ENCODE measurements at places on chromosomes 7 and 10.

DNA sequence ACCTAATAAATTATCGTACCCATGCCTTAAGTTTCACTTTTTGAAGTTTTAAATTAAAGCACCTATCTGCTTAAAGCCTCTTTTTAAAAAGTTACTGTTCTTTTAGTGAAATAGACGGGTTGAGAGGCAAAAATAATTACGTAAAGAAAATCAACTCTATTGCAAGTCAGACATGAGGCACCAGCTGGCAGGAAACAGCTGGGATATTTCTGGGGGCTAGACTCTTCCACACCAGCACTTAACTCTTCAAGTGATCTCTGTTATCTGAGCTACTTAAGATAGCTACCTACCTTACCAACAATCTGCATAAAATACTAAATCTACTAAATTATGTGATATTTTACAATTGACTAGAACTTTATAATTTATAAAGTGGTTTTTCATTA, 35.8 kb downstream of the GBF1 start:
- DNase-seq, result no peak

GRCh38 chr10:3749600-3749999, 35.4 kb downstream of the KLF6 start:
- no peak for DNase-seq

- DNase-seq, result no peak
Observed at GRCh38 chr7:5636446-5636835, 145.0 kb downstream of the RNF216 start.

DNA sequence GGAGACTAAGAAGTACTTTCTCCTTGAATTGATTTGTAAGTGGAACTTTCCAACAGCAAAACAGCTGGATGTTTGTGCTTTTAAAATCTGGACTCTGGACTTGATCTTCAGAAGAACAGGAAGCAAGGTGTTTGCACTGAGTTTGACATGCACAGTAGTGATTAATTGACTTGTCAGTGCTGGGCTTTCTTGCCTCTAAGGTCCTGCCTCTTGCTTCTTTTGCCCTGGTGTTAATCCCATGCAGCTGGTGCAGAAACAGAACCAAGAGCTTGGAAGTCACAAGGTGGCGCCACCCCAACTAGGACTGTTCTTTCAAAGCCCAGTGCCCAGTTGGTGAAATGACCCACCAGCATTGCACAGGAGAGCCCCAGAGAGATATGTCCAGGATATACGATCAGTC, 66.8 kb upstream of the SEPHS1 start:
- no peak for DNase-seq

DNA sequence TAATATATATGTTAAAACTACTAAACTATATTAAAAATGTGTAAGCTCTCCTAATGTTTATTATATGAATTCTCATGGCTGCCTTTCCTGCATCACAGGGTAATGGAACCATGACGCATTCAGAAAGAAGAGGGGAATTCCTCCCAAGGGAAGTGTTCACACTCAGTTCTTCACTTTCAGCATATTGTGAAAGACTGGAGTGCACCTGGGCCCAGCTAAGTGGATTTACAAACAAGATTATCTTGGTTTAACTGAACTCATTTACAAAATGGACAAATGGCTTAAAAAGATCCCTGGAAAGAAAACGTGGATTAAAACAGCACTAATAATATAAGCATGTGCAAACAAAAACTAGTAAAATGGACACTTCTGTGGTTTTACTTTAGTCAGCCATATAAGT, 149.8 kb downstream of the DOCK4 start:
- DNase-seq, result no peak

DNA sequence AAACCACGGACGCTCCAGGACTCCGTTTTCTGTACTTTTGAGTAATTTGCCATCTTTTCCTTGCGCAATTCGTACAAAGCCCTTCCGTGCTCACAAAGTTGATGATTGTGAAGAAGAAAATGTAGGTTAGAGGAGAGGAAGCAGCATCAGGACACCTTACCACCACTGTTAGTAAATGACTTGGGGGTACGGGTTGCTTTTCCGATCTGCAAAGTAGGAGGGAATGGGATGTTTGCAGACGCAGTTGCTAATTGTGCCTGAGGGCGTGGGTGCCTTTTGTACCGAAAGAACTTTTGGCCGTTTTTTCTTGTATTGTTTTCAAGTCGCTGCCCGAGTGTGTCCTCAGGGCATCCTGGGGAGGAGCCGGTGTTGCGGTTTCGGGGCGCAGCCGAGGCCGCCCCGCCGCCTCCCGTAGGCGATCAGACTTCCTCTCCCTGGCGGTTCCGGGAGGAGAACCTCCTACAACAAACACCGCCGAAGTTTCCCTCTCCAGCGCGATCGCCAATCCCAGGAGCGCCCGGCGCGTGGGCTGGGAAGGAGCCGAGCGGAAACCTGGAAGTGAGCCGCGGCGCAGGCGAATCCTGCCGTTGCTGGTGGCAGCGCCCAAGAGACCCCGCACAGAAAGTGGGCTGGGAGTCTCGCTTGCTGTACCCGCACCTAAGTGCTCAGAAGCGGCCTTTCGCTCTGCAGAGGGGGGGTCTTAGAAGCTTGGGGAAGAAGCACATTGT, 1.0 kb downstream of the PRR15 start:
- no peak for DNase-seq

DNA sequence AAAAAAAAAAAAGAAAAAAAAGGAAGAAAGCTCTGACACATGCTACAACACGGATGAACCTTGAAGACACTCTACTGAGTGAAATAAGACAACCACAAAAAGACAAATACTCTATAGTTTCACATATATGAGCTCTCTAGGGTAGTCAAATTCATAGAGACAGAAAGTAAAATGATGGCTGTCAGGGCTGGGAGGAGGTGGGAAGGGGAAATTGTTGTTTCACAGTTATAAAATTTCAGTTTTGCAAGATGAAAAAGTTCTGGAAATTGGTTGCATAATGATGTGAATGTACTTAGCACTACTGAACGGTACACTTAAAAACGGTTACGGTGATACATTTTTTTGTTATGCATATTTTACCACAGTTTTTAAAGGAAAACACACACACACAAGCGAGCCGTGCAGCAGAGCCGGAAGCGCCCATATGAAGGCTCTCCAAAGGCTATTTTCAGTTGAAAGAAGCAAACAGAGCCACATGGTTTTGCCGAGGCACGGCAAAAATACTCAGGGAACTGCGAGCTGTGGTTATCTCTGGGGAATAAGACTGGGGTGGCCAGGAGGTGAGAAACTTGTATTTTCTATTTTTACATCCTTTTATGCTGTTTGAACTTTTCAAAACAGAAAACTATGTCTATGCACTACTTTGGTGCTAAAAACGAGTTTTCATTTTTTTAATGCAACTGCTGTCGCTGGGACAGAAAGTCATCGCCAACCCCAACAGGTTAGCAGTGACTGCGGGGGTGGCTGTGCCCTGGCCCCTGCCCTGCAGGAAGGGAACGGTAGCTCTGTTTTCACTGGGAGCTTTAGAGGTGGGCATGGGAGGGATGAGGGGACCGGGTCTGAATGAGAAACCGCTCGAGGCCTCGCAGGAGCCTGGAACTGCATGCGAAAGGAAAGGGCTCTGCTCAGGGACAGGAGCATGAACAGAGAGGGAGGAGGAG, 132.9 kb downstream of the OAT start:
- no peak for DNase-seq

DNA sequence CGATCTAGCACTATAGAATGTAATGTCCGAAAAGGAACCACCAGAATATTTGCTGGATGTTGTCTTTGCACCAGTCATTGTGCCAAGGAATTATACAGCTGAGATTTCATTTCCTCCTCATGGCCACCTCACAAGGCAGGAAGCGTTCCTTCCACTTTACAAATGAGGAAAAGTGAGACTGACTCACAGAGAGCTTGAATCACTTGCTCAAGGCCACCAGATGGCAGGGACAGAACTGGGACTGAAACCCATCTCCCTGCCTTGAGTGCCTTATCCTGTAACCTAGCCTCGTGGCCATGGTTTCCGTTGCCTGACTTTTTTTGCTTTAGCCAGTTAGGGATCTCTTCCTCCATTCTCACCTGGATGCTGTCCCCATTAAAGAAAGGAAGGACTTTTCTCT, 44.7 kb upstream of the PDZD8 start:
- DNase-seq, result no peak

- no peak for DNase-seq
Observed at GRCh38 chr10:45526309-45526905, 146.2 kb downstream of the ZFAND4 start.

GRCh38 chr7:24227068-24227467, 56.9 kb upstream of the NPY start:
- DNase-seq, result no peak

DNA sequence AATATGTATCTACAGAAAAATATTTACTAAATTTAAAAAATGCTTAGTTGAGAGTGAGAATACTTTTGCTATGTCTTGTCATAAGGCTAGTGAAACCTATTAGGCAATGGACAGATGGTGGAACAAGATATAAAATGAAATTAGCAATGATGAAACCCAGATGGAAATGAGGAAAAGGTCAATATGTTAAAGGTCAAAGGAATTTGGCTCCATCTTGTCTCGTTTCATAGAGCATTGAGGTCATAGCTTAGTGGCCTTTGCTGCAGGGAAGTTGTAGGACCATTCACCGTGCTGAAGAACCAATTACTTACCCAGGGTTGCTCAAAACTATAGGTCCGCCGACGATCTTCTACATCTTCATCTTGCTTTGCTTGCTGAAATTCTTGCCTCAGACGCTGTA, 683.9 kb downstream of the PARD3 start:
- DNase-seq, result no peak

GRCh38 chr7:142153400-142153799, 41.9 kb downstream of the MGAM2 start:
- DNase-seq, result no peak

- DNase-seq, result no peak
Observed at GRCh38 chr7:86123476-86123875, 520.2 kb upstream of the GRM3 start.

- DNase-seq, result no peak
Observed at GRCh38 chr10:103078309-103078615, 114.8 kb downstream of the NT5C2 start.

DNA sequence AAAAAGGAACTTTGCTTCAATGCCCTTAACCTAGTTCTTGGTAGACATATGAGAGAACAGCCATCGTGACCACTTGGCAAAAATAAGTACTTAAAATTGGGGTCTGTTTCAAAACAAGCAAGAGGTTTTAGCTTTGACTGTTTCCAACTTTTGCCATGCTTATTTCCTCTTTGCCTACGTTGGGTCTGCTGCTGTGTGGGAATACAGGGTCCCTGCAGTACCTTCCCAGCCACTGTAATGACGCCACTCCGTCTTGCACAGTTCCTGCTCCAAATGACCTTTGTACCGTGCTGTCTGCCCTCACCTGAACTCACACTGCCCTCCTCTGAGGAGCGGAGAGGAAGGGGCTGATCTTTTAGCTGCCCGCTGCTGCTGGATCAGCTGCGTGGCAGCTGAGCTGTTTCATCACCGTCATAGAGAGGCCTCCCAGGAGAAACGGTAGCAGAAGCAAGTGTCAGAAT, 133.1 kb downstream of the MAPK8 start:
- no peak for DNase-seq
